ENCODE measurements at places on chromosomes 12 and 14. TPM values are rescaled to one million over a fixed set of nuclear protein-coding genes. Genes with fewer than 3 reads are reported as not detected.

- H3K4me3 ChIP-seq: no peak overlapping the region
- H3K36me3 ChIP-seq: no peaks in the 10 kb centered on the region
- peaks cover 3% of the 10 kb centered on the region for H3K4me1 ChIP-seq
These were observed 18.8 kb upstream of the GAS2L3 start for GRCh38 chr12:100554608-100555077.

DNA sequence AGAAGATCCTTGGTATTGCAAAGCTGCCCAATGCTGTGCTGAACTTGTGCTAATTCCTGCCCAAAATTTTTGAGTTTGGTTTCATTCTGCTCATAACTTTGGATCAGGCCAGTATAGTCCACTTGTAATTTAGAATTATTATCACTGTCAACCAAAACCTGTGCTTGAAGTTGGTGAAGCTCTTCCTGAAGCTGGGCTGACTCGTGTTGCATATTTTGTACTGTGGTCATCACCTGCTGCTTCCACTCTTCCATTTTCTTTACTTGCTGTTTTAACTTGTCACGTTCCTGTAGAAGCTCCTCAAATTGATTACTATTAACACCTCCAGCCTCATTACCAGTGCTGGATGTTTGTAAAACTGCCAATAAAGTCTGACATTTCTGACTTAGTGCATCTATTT lies 35.8 kb downstream of the TRIP11 start:
- H3K4me3 ChIP-seq: no peak overlapping the region
- H3K27ac ChIP-seq: no peak overlapping the region
- H3K4me1 ChIP-seq: no peaks in the 10 kb centered on the region
- DNase-seq: no peak
- no peaks in the 10 kb centered on the region for H3K27me3 ChIP-seq

GRCh38 chr12:31923063-31923412 lies 36.2 kb upstream of the RESF1 start:
- H3K27ac ChIP-seq: no peak overlapping the region
- DNase-seq: no peak
- no peaks in the 10 kb centered on the region for H3K27me3 ChIP-seq
- no peak overlapping the region for H3K4me3 ChIP-seq
- H3K36me3 ChIP-seq: no peaks in the 10 kb centered on the region

DNA sequence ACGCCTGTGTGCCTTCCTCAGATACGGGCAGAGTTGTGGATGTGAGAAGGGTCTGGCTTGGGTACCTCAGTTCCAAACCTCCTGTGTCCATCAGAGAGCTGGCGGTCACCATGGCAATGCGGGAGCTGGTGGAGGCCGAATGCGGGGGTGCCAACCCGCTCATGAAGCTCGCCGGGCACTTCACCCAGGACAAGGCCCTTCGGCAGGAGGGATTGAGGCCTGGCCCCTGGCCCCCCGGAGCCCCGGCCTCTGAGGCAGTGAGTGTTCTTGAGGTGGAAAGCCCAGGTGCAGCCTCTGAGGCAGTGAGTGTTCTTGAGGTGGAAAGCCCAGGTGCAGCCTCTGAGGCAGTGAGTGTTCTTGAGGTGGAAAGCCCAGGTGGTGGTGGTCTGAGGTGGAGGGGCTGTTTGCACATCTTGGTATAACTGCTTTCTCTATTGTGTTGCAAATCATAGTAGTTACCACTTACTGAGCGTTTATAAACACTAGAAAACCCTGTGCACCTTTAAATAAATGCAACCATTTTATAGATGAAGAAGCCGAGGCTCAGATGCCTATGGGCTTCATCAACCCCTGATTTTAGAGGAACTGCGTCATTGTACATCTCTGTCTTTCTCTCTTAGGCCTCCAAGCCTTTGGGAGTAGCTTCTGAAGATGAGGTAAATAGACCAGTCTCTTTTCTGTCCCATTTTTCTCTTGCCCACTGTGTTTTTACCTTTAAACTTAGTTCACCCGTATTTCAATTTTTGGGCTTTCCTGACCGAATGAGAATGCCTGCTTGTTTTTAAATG lies 976 bp downstream of the PEX5 start:
- H3K27ac ChIP-seq: peak overlapping the region; percentile 87
- no peaks in the 10 kb centered on the region for H3K27me3 ChIP-seq
- no peaks in the 10 kb centered on the region for H3K36me3 ChIP-seq
- DNase-seq: no peak
- H3K4me3 ChIP-seq: peak overlapping the region; percentile 77

GRCh38 chr14:35117112-35117511 lies 4.7 kb downstream of the PPP2R3C start:
- no peaks in the 10 kb centered on the region for H3K4me1 ChIP-seq
- H3K27me3 ChIP-seq: no peaks in the 10 kb centered on the region
- DNase-seq: no peak
- no peak overlapping the region for H3K27ac ChIP-seq
- no peak overlapping the region for H3K4me3 ChIP-seq

The PTPRO gene
- total RNA-seq: 0.60 TPM

Data from ovary (tissue), 10 donors.